CD4-positive, alpha-beta T cell treated with Interleukin-6 at 100 ng/mL for 8 hours (primary cell): ENCODE measurements at places on chromosomes 12 and 14.
A peak's percentile ranks its signal among the peaks of the same experiment; 100 is the strongest.

- DNase-seq = no peak
Observed at GRCh38 chr14:20601522-20601921, 10.3 kb upstream of the RNASE12 start.

DNA sequence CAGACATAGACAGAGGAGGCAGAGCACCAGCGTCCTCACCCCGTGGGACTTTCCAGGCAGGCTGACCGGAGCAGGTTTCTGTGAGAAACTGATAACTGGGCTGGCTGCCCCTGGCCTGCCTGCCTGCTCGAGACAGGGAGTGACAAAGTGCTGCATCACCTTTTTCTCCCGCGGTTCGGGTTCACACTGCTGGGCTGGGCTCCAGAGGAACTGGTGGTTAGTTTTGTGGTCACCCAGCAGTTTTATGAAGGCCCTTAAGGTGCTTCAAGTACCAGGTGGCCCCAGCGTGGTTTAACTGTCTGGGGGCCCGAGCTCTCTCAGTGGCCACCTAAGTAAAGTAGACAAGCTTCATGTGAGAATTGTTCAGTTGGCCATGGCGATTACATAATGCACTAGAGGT is 1073.6 kb downstream of the BCL11B start:
- peak; percentile 60 for DNase-seq

DNA sequence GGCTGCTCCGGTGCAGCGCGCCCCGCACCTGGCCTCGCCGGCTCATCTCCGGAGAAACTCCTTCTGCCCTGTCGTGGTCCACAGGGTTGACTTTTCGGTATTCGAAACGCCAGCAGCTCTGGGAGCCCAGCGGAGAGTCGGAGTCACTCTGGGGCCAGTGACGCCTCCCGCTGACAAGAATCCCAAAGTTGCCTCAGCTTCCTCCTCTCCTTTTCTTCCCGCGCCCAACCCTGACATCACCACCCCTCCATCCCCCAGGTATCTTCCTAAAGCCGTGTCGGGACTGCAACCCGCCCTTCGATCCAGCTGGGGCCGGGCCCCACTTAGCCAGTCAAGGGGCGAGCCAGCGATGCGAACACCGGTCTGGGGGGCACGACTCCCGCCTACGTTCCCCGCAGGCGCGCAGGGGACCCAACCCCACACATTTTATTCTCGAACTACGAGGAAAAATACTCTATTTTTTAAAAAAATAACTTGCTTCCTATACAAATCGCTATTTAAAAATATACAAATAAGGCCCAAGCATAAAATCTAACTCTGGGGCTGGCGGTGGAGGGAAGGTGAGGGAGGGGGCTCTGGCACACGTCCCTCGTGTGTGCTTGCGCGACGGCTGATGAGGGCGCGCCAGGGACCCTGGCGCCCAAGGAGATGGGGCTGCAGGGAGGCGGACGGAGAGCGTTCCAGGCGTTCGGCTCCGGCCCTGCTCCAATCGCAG is 2.1 kb downstream of the NKX2-8 start:
- DNase-seq = no peak

DNA sequence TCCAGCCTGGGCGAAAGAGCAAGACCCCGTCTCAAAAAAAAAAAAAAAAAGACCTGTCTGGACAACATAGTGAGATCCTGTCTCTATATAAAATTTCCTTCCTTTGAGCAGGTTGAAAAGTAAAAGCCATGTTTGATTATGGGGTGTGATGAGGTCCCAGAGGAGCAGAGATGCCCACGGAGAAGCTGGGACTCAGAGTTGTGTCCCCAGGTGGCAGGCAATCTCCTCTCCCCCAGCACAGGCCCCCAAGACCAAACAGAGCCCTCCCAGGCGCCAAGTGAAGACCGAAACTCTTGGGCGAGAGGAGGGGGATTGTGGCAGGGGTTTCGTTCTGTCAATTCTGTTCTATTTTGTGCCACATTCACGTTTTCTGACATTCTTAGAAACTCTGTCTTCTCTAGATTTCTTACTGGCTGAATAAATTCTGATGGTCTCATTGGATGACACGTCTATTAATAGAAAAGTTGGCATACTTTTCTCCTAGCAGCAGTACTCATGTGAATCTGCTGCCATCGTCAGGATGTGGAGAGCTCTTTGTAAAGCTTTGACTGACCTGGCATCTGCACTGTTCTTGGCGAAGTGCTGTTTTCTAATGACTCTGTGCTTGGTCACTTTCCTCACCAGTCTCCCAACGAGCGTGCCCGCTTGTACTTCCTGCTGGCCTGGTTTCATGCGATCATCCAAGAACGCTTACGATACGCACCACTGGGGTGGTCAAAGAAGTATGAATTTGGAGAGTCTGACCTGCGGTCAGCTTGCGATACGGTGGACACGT is 43.4 kb downstream of the HSP90AA1 start:
- DNase-seq = no peak

DNA sequence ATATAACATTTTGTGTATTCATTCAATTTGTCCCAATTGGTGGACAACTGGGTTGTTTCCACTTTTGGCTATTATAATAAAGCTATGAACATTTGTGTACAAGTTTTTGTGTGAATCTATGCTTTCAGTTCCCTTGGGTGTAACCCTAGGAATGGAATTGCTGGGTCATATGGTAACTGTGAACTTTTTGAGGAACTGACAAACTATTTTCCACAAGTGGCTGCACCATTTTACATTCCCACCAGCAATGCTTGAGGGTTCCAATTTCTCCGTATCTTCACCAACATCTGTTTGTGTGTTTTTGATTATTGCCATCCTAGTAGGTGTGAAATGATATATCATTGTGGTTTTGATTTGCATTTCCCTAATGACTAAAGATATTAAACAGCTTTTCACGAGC is 13.0 kb downstream of the LPCAT3 start:
- DNase-seq = no peak

GRCh38 chr12:89245090-89245489 is 107.2 kb downstream of the DUSP6 start:
- DNase-seq = peak; percentile 64

- DNase-seq = no peak
Observed at GRCh38 chr12:108693186-108693730, 38.1 kb downstream of the CORO1C start.

DNA sequence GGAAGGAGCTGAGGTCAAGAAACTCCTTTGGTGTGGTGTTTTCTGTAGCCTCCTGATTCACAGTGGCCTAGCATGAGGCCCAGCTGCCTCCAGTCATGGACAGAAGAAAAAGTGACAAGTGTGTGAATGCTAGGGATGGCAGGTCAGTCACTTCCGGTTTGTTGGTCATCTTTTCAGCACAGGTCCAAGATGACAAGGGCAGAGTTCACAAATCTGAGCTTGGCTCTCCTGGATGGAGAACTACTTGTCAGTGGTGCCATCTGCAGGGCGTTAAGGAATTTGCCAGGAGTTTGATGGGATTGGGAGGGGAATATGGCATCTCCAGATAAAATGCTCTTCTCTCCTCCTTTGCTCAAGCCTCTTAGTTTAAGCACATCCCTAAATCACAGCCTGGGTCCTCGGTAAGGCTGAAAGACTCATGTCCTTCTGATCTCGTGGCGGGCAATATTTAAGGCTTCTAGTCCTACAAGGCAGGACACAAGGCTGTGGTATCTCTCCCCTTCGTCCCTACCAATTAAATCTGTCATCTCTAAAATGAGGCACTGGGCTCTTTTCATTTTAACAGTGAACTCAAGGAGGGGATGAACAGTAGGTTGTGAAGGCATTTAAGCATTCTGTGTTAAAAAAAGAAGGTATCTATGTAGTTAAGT is 10.0 kb downstream of the TUBA1B start:
- DNase-seq = no peak

GRCh38 chr12:115109863-115110262 is 425.9 kb upstream of the TBX3 start:
- no peak for DNase-seq

- no peak for DNase-seq
Observed at GRCh38 chr12:98227162-98227561, 288.2 kb upstream of the TMPO start.

GRCh38 chr12:109652233-109652976 is 61.2 kb upstream of the FAM222A start:
- DNase-seq = no peak

DNA sequence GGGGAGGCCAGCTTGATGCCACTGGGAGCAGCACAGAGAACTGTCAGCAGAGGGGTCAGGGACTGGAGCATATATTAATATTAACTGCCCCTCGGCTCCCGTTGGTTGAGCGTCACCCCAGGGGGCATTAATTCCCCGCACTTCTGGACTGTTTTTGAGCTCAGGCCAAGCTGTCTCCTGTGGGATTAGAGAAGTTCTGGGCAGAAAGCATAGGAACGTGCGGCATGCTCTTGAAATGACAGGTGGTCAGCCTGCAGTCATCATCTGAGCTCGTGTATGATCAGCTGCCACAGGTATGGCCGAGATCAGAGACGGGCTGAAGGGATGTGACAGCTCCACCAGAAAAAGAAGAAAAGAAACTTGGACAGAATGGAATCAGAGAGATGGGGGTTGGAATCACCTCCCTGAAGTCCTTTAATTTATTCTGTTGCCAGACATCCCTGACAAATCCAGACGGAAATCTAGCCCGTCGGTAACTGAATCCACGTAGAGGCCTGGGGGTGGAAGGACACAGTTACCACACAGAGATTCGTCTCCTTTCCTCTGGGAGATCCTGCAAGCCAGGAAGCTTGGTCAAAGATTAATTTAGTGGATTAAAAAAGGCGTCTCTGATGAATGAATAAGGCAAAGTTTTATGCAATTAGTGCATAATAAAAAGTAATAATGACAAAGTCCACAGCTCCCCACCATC is 23.6 kb downstream of the NR1H4 start:
- no peak for DNase-seq

DNA sequence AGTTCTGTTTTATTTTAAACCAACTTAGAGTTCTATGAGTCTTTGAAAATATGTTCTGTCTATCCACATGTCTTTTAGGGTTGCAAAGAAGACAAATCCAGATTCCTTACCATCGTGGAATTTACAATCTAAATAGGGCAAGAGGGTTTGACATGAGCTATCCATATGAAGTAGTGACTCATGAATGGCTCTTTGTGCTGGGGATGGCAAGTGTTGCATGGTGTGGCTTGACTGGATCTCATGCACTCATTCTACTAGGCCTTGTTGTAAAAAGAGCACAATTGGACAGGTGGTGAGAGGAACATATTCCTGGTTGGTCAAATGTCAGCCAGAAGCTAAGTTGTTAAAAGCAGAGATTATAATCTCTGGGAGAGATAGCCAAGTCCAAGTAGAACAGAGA is 509.1 kb downstream of the DIO2 start:
- no peak for DNase-seq

DNA sequence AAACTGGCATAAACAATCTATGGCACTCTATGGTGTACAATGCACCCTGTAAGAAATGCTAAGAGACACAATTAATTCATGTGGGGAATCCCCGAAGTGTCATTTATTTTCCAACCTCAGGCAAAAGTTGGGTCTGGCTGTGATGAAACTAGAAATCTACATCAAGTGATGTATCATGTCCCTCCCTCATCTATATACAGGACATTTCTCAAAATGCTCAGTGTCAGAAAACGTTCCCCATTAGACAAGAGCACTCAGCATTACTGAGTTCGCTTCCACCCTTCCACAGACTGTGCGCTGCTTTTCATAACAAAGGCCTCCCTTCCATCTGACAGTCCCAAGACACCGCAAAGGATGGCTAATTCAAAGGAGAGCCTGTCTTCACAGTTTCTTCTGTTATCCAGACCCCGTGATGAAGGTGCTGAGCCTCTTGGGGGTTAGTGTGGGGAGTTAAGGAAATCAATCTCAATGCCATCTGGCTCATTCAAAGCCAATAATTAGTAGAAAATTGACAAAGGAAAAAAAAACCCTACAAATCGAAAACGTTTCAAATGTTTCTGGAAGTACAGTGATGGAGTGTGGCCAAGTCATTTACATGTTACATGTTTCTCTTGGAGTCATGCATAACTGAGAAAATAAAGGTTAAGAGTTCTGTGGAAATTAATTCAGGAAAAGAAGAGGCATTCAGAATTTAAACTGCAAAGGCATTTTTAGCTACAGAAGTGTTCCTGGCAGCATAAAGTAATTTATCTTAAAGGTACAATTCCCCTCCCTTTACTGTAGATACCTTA is 7.5 kb downstream of the CCDC88C start:
- peak; percentile 42 for DNase-seq

DNA sequence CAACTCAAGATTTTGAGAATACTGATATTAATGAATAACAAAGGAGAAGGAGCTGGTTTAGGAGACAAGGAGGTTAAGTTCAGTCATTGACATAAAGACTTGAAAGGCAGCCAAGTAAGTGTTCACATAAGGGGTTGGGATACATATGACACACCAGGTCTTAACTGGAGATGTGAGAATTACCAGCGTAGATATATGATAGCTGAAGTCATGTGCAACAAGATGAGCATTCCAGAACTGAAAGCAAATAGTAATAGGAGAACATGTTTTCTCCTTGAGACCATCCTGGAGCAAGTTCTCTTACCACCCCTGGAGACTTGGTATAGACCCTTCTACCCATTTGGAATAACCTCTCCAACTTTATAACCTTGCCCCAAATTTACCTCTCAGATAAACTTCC is 43.3 kb upstream of the NPFF start:
- DNase-seq = no peak

DNA sequence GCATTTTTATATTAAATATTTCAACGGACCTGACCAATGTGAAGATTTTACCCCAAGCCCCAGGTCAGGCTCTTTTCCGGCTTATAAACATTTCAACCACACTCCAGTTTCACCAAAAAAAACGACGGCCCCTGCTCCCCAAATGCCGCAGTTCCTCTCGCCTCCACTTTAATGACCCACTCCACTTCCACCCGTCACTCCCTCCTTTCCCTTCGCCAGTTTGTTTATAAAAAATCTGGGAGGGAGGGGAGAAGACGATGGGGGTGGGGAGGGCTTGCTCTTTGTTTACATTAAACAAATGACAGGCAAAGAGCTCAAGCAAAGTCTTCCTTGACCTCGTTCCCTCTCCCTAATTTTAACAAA is 5.4 kb downstream of the SIX6 start:
- DNase-seq = no peak

DNA sequence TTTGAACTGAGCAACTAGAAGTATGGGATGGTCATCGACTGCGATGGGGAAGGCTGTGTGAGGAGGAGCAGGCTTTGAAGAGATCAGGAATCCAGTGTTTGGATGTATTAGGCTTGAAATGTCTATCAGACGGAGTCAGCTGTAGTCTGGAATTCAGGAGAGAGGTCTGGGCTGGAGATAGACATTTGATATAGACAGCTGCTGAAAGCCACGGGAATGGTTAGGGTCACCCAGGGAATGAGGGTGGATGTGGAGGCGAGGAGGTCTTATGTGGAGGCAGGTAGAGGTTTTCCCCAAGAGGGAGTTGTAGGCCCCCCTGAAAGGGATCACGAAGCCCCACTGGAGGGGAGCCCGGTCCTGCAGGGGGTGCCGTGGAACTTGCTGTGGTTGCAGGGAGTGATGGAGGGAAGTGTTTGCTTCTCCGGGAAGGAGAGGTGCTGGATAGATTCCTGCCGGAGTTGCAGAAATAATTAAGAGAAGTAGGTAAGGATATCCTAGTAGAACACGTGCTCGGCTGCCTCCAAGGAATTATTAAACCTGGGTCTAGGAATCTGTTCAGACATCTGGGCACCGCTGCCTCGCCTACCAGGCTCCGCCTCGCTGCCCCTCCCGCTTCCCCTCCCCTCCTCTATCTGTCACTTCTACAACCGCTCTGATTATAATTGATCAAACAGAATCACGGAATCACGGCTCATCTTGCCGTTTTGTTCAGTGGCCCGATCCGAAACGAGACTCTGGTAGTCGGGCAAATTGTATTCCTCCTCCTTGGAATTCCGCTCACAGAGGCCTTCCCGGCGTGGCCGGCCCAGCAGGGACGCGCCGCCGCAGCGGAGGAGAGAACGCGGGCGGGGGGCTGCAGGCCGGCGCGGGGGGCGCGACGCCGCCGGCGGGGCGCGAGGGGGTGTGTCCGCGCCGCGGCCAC is 826 bp upstream of the CACNA1C start:
- no peak for DNase-seq

GRCh38 chr12:89528434-89528833 is 2.6 kb upstream of the POC1B start:
- no peak for DNase-seq
